ENCODE measurements at places on chromosomes 4 and X.

- no peak for DNase-seq
Measured at GRCh38 chr4:52643785-52644244, 15.3 kb downstream of the USP46 start.

DNA sequence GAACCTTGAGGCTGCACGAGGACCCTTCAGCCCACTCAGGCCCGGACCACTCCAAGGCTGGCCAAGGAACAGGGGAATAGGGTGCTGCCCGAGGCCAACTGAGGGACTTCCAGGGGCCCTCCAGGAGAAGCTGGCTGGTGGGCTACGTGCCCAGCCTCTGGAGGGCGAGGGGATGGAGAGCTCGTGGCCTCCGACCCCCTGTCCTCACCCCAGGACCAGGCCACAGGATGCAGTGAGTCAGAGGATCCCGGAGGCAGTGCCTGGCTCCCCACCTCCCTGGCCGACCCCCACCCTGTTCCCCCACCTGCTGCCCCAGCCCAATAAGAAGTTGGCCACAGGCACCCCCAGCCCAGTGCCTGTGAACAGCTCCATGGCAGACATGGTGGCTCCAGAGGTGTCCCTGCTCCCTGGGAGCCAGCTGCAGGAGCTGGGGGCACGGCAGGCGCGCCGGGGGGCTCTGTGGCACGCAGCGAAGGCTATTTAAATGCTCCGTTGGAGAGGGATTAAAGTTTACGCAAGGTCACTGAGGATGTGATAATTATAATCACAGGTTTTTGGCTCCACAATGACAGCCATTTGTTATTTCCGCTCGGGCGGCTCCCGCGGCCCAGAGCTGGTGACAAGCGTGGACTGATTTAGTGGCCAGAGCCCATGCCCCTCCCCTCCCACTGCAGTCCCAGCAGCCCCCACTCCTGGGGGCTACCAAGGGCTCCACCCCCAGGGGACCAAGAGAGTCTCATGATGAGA is 95.7 kb upstream of the NKX1-1 start:
- DNase-seq, result no peak

DNA sequence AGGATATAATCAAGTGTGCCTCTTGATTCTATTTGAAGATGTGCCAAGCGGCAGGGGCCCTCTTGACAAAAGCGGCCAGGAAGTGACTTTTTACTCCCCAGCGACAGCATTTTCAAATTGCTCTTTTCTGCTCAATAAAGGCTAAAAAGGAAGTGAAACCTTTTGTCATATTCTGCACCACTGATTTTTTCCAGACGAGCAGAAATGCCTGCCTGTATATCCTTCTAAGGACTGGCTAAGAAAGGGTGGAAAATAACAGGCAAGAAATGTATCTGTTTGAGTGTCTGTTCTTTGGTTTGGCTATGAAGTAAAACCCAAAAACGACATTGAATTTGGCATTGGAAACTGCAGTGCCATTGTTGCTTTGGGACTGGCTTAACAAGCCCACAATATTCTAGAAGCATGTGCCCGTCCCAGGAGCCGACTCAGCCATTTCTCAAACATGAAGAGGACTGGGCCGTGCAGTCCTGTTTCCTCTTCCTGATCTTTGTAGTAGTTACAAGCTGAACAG is 25.4 kb downstream of the TMSB4X start:
- DNase-seq, result no peak

GRCh38 chr4:138401334-138401733 is 159.2 kb upstream of the SLC7A11 start:
- DNase-seq, result no peak

GRCh38 chrX:2388669-2389068 is 112.1 kb downstream of the DHRSX start:
- DNase-seq, result no peak

GRCh38 chr4:124737619-124738018 is 25.1 kb upstream of the ANKRD50 start:
- DNase-seq, result no peak

GRCh38 chr4:8188085-8188484 is 11.0 kb upstream of the SH3TC1 start:
- DNase-seq, result no peak

- peak; percentile 59 for DNase-seq
Measured at GRCh38 chr4:39469429-39470077, 10.7 kb downstream of the LIAS start.

GRCh38 chr4:99998062-99998867 is 48.2 kb upstream of the H2AZ1 start:
- DNase-seq, result peak; percentile 21

- no peak for DNase-seq
Measured at GRCh38 chrX:10485326-10485725, 135.1 kb downstream of the MID1 start.

- no peak for DNase-seq
Measured at GRCh38 chr4:137360761-137361160, 171.5 kb downstream of the PCDH18 start.
